Effector memory CD4-positive, alpha-beta T cell (primary cell): ENCODE measurements at places on chromosomes 11 and 22.

GRCh38 chr11:9529334-9529650 lies 44.2 kb upstream of the WEE1 start:
- DNase-seq = no peak
- no peaks in the 10 kb centered on the region for H3K4me1 ChIP-seq
- no peak overlapping the region for H3K4me3 ChIP-seq
- peaks cover 19% of the 10 kb centered on the region for H3K36me3 ChIP-seq

GRCh38 chr22:42997582-42998090 lies 17.3 kb downstream of the PACSIN2 start:
- H3K36me3 ChIP-seq = peaks cover 3% of the 10 kb centered on the region
- no peak overlapping the region for H3K4me3 ChIP-seq
- no peaks in the 10 kb centered on the region for H3K27me3 ChIP-seq
- DNase-seq = no peak
- H3K4me1 ChIP-seq = peaks cover 20% of the 10 kb centered on the region

- peaks cover 6% of the 10 kb centered on the region for H3K4me1 ChIP-seq
- H3K4me3 ChIP-seq = no peak overlapping the region
- DNase-seq = no peak
- peaks cover 7% of the 10 kb centered on the region for H3K36me3 ChIP-seq
Measured at GRCh38 chr22:31639436-31640039, 22.5 kb downstream of the PISD start.

DNA sequence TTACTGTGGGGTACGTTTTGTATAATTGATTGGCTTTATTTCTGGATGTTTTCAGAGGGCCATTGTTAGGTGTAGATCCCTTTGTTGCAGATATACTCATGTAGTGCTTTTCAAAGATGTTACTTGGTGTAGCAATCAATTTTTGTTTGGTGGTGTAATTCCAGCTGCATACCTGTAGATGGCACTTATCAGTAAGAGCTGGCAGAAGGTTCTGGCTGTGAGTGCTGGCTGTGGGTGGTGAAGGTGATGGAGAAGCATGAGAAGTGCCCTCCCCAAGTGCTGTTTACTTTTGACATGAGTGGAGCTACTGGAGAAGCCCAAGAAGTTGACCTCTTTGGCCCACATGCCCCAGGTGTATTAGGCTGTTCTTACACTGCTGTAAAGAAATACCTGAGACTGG lies 1074.9 kb downstream of the FAM181B start:
- H3K27me3 ChIP-seq = no peaks in the 10 kb centered on the region
- H3K4me3 ChIP-seq = no peak overlapping the region
- H3K4me1 ChIP-seq = no peaks in the 10 kb centered on the region
- H3K27ac ChIP-seq = no peak overlapping the region

DNA sequence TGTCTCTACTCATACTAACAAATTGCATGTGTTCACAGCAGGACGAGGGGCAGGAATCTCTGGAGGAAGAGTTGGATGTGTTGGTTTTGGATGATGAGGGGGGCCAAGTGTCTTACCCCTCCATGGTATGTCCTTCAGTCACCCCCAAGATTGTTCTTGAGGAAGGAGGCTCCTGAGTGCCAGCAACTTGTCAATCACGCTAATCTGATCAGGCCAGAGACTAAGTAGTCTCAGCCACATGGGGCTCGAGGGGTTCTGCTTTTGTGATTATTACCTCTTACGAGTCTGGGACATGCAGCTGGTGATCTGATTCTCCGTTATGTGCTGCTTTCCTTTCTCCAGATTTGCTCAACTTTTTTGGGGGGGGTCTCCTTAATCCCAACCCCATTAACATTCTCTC lies 54.3 kb downstream of the CTNND1 start:
- H3K27me3 ChIP-seq = no peaks in the 10 kb centered on the region
- no peaks in the 10 kb centered on the region for H3K4me1 ChIP-seq
- no peak overlapping the region for H3K4me3 ChIP-seq
- peaks cover 9% of the 10 kb centered on the region for H3K36me3 ChIP-seq
- DNase-seq = no peak
- no peak overlapping the region for H3K27ac ChIP-seq
